Naive thymus-derived CD8-positive, alpha-beta T cell (primary cell): ENCODE measurements at places on chromosomes 4 and X.

DNA sequence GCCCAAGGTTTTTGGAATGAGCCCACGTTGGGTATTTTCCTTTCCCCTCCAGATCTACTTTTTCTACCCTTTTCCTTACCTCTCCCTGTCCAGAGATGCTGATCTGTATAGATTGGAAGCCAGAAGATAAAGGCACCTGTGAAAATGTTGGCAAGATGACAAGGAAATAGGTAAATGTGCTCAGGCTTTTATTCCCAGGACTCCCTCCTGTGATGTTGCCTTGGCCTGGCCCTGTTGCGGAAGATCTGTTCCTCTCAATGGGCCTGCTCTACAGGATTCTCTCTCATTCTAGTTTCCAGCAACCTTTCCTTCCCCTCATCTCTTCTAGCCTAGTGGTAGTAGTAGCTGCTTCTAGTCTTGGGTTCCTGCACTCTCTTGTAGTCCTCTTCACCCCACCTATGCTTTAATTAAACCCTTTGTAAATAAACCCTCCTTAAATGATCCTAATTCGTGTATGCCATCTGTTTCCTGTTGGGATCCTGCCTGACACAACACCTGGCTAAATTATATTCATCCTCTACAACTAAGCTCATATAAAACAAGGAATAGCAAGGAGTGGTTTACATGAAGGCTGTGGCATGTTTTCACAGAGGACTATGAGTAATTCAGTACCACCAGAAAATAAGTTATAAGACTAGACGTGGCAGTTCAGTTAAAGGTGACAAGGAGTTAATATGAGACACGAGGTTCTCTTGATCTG, 95.7 kb upstream of the MAOA start:
- DNase-seq = no peak

- DNase-seq = peak; percentile 16
These were observed 78.5 kb downstream of the PRDM5 start for GRCh38 chr4:120843849-120844527.

DNA sequence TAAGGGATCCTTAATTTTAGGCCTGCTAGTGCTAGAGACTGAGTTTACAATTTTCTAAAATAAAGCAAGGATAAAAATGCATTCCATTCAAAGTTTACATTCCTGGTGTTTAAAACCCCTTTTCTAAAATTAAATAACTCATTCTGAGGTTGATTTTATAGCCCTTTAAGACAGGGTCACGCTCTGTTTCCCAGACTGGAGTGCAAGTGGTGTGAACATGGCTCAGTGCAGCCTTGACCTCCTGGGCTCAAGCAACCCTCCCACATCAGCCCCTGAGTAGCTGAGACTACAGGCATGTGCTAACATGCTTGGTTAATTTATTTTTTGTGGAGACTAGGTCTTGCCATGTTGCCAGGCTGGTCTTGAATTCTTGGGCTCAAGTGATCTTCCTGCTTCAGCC, 6.8 kb upstream of the CDKL2 start:
- DNase-seq = no peak

- no peak for DNase-seq
These were observed 332.7 kb downstream of the PRDM5 start for GRCh38 chr4:120589787-120590186.

DNA sequence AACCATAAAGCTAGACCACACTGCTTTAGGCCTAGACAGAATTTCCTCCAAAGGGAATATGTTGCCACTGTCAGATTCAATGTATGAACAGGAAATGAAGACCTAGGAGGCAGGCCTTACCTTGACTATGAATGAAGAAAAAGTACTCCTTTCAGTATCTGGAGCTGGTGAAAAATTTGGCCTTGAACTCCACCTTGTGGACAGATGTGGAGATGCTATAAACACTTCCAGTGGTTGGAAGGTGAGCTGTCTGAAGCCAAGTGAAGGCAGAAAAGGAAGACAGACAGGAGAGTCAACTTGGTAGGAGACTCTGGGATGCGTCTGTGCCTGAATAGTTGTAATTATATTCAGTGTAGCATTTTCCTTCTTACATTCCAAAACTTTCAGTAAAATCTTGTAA, 17.2 kb downstream of the SPIN3 start:
- peak; percentile 24 for DNase-seq

DNA sequence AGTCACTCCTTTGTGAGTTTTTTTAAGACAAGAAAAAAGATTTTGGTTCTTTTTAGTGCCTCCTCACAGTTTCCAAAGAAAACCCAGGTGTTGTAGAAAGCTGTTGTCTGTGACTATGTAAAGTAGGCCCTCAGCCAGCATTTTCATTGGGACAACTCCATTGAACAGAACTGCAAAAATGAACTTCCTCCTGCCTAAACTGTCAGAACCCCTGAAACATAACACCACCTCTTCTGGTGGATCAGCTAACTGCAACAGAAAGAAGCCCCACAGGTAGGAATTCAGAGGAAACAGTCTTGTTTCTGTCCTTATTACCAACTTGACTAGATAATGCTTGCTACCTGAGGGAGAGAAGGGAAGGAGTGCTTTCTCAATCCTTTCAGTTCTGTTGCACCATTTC, 3.4 kb upstream of the ATP11C start:
- no peak for DNase-seq

GRCh38 chrX:108310506-108310905, 127.7 kb downstream of the COL4A6 start:
- no peak for DNase-seq

DNA sequence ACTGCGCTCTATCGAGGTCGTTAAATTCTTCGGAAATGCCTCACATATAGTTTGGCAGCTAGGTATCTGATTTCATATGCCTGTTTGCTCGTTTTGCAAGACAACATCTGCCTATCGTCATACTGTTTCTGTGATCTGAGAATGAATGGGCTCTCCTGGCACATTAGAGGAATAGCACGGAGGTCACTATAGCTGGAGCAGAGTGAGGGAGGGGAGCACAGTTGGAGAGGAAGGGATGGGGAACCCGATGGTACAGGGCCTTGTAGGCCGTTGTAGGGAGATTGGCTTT, 552 bp downstream of the IKBKG start:
- DNase-seq = no peak

DNA sequence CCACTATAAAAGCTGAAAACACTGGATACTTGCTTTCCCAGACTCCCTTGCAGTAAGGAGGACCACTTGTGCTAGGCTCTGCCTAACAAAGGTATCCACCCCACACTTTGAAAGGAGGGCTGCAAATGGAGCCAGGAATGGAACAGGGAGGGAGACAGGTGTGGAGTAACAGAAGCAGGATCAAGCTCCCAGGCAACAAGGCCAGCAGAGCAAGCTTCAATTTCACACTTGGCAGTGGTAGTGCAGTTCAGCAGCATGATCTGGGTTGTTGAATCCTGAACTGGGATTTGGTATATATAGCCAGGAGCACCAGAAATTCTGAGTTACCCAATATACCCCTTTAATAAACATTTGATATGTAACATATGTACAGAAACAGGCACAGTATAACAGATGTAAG, 9.8 kb downstream of the LAMP2 start:
- no peak for DNase-seq
